Kidney capillary endothelial cell (primary cell): ENCODE measurements at places on chromosomes 1 and 21.

DNA sequence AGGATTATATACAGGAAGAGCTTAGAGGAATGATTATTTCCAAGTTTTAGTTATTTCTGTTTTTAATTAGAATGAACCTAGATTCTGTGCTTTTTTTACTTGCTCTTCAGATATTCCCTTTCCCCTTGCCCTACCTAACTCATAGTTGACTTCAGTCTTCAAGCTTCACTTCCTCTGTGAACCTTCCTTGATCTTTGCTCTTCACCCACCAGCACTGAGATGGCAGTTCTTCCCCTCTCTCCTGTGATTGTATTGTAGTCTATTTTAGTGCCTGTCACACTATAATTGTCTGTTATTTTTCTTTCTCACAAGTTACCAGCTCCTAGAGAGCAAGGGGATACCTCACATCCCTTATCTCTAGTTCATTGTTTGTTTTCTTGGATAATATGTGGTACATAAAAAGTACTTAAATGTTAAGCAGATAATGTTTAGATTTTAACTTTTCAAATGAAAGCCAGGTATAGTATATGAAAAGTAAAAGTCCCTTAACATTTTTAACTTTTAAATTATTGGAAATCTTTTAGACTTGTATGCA is 33.2 kb downstream of the KCTD3 start:
- no peak for DNase-seq

DNA sequence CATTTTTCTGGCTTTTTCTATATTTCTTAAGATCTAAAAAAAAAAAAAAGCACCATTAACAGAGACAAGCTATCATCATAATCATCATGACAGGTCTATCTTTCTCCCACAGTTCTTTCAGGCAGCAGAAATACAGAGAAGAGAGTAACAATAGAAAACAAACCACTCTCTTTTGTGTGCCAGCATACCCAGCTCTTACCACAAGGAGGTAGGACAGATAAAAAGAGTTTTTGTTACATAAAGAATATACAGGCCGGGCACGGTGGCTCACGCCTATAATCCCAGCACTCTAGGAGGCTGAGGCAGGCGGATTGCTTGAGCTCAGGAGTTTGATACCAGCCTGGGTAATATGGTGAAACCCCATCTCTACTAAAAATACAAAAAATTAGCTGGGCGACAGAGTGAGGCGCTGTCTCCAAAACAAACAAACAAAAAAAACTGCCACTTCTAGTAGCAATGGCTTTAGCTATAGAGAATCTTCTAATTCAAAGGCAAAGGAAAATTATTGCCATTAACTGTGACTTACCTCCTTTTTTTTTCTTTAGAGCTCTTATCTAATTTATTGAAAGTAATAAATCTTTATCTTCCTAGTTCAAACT is 39.7 kb downstream of the ANKRD13C start:
- no peak for DNase-seq

DNA sequence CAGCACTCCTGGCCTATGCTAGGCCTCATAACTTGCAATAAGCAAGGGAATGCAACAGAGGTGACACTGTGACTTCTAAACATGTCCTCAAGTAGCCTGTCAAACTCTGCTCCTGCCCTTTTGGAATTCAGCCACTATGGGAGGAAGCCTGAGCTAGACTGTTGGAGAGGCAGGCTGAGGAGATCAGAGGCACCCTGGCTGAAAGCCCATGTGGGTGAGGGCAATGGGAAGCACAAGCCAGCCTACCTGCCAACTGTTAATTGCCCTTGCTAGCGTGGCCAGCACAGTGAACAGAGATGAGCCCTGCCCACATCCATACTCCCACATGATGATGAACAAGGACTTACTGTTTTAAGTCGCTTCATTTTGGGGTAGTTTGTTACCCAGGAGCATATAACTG is 17.7 kb downstream of the GNB1 start:
- DNase-seq = no peak

DNA sequence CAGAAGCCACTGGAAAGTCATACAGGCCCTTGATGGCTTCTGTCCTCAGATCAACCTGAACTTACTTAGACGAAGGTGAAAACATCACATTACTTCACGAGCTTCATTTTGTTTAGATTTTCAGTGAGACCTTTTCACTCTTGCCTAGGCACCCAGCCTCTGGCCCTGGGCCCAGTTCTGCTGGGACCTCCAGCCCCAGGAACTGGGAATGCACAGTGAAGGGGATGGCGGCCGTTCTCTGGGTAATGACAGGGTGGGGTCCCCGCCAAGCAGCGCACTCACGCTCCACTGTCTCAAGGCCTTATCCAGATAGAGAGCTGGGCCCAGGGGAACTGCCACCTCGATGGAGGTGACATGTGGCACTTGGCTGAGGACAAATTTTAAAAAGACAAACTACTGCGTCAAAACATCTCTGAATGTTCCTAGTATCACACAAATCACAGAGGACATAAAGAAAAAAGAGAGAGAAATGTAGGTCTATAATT is 54.8 kb downstream of the NPHP4 start:
- DNase-seq = no peak

GRCh38 chr1:108722292-108722691 is 9.6 kb downstream of the FNDC7 start:
- no peak for DNase-seq

DNA sequence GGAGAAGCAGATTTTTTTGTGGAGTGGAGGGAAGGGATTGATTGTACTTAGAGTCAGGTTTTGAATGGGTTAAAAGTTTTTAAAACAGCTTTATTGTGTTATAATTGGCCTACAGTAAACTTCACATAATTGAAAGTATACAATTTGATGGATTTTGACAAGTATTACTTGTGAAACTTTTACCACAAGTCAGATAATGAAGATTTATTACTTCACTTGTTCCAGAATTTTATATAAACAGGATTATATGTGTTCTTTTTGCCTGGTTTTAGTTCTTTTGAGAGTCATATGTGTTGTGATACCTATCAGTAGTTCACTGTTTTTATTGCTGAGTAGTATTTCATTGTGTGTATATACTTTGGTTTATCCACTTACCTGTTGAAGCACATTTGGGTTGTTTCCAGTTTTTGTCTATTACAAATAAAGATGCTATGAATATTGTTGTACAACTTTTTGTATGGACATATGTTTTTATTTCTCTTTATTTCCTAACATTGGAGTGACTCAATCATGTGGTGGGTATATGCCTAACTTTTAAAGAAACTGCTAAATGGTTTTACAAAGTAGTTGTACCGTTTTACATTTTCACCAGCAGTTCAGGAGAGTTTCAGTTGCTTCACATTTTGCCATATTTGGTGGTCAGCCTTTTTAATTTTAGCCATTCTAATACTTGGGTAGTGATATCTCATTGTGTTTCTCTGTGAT is 71.0 kb downstream of the DYRK1A start:
- DNase-seq = no peak

DNA sequence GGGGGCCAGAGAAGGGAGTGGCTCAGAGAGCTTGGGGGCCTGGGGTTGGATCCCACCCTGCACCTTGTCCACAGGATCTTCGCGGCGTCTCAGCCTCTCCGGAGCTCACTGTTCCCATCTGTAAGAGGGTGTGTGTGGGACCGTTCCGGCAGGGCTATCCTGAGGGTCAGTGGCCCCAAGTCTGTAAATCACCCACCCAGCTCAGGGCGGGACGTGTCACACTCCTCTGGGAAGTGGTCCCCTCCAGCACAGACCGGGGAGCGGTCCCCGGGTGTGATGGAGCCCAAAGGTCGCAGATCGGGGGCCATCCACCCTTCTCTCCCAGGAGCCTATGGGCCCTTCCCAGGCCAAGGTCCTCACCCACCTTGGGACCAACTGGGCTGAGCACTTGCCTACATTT is 40.0 kb downstream of the KCNAB2 start:
- DNase-seq = no peak

- DNase-seq = no peak
These were observed 42.0 kb upstream of the CACHD1 start for GRCh38 chr1:64427879-64428278.

DNA sequence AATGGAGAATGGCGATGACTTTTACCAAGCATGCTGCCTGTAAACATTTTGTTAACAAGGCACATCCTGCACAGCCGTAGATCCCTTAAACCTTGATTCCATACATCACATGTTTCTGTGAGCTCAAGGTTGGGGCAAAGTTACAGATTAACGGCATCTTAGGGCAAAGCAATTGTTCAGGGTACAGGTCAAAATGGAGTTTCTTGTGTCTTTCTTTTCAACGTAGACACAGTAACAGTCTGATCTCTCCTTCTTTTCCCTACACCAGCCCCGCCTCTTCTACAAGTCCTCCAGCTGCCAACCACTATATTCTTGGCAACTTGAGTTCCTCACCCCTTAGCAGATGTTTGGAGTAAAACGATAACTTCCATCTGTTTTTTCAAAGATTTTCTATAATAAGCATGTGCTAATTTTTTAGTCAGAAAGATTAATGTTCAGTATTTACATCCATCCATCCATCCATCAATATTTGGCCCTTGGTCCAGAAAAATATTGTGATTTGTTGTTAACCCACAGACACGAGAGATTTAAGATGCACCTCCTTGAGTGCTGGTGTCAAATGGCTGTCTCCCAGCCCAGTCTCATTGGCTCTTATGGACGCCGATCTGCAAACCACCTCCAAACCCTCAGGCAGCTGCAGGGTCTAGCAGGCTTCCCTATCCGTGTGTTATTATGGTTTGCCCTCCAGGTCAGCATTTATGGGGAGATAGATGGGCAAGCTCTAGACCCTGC is 3.8 kb downstream of the DNALI1 start:
- no peak for DNase-seq

DNA sequence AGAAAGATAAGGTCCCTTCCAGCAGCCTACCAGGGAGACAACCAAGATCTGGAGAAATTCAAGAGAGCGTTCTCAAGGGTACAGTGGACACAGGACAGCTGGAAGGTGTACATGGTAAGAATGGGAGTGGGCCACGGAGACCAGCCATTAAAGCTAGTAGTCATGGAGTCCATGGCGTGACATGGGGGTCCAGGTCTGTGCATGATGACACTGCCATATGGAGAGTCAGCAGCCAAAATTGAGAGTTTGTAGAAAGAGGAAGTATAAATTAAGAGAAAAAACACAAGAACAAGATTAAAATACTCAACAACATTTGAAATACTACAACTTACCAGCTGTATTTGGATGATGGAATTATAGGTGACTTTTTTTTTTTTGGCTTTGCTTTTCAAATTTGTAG is 7.9 kb upstream of the LORICRIN start:
- DNase-seq = no peak

- DNase-seq = no peak
These were observed 27.4 kb downstream of the KCNJ15 start for GRCh38 chr21:38284216-38284615.

- DNase-seq = no peak
These were observed 11.0 kb upstream of the C1QA start for GRCh38 chr1:22625262-22625925.

- no peak for DNase-seq
These were observed 6.5 kb downstream of the NBL1 start for GRCh38 chr1:19650416-19651140.

GRCh38 chr1:10635992-10636391 is 160.5 kb downstream of the CASZ1 start:
- no peak for DNase-seq
